ENCODE measurements at places on chromosomes 3 and 15.

DNA sequence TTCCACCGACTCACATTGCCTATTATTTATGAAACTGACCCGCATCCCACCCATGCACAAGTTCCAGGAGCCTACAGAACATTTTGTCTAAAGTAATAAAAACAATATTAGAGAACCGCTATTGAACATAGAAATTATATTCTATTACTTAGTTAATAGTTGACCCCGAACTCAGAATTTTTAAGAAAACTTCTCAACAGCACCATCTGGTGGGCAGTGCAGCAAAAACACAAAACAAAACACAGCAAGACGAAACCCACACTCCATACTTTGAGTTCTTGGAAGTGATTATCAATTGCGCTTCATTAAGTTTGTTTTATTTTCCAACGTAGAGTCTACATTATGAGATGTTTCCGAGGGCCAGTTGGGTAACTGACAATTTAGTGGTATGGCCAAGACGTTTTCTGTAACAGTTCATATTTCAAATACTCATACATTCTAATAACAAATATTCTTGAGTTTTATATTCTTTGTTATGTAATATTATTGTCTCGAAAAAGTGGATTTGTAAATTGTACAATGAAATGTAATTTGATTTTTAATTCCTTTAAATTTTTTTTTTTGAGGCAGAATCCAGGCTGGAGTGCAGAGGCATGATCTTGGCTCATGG is 24.0 kb upstream of the C3orf70 start:
- DNase-seq, result peak; percentile 35

DNA sequence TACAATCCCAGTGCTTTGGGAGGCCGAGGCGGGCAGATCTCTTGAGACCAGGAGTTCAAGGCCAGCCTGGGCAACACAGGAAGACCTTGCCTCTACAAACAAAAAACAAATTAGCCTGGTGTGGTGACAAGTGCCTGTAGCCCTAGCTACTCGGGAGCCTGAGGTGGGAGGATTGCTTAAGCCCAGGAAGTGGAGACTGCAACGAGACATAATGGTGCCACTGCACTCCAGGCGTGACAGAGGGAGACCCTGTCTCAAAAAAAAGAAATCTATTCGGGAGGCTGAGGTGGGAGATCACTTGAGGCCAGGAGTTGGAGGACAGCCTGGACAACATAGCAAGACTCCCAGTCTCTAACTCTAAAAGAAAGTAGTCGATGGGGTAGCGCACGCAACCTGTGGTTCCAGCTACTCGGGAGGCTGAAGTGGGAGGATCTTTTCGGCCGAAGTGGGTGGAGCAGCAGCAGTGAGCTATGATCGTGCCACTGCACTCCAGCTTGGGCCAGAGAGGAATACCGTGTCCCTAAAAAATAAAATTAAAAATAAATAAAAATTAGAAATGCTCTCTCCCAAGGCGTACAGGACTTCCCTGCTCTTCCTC is 775 bp downstream of the C3orf33 start:
- peak; percentile 45 for DNase-seq

GRCh38 chr3:106381939-106382335 is 513.1 kb upstream of the CBLB start:
- no peak for DNase-seq

GRCh38 chr3:123297627-123297899 is 95.8 kb downstream of the SEC22A start:
- DNase-seq, result no peak

- no peak for DNase-seq
Measured at GRCh38 chr3:172317984-172318383, 130.3 kb downstream of the GHSR start.

- DNase-seq, result no peak
Measured at GRCh38 chr15:28912422-28912821, 26.6 kb downstream of the APBA2 start.

DNA sequence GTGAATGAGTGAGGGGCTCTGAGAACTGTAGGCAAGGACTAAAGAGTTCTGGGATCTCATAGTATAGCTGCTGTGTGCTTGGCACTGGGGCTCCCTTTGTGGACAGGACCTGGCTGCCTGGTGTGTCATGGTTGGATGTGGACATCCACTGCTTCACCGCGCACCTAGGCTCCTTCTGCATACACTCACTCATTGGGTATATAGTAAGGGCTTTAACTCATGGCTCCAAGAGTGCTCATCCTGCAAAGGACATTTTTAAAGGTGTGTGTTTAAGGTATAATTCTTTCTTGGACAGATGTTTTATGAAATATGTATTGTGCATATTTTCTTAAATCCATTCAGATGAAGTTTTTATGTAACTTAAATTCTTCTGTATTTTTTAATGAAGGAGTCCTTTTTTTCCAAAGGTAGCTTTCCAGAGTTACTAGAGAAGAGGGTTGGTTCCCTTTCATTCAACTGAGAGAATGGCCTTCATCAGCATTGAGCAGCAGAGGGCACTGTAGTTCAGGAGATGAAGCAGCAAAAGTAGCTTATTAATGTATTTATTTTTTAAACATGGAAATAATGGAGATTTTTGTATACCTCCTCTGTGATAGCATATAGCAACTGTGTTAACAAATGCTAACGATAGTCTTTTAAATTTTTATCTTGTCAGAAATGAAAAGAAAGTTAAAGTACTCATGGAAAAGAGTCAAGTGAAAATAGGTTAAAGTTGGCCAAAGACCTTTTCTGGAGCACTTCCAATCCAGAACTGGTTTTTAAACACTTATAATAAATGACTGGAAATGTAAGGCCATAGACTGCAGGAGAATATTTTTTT is 25.2 kb downstream of the OXNAD1 start:
- no peak for DNase-seq

- DNase-seq, result peak; percentile 38
Measured at GRCh38 chr3:123202451-123202850, 708 bp downstream of the SEC22A start.

DNA sequence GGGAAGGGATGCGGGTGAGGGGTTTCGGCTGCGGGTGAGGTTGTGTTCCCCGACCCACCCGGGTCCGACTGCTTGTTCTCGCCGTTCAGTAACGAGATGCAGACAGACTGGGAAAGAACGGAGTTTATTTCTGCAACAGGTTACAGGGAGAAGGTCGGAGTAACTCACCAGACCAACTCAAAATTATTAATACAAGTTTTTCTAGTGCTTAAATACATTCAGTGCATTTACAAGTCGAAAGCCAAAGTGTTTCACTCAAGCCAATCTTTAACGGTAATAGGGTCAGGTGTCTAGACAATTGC is 492 bp upstream of the HIGD1A start:
- DNase-seq, result no peak

DNA sequence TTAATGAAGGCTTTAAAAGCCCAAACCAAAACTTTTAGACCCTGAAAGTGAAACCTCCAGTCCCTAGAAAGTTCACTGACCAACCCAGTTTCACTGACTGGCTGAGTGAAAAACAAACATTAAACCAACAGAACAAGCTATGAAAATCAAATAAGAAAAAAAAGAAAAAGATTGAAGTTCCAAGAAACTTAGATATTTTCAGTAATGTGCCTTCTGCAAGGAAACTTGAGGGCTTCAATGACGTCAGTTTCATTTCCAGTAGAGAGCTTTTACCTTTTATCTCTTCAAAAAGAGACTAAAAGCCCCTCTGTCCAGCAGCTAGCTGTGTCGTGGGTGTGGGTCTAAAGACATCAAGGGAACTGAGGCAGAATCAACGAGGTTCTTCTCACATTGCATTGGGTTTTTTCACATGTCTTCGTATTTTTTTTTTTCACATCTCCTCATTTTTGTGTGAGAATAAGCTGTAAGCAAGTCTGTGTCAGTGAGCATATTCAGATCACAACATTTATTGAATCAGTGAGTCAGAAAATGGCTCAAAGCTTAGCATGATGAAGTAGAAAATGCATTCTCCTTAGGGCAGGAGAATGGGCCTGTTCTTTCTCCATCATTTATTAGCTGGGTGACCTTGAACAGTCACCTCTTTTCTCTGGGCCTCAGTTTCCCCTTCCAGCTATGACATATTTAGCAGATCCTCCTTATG is 54.8 kb upstream of the BCL6 start:
- no peak for DNase-seq

GRCh38 chr15:94972314-94972713 is 741.0 kb downstream of the MCTP2 start:
- DNase-seq, result peak; percentile 27

GRCh38 chr3:27521179-27521871 is 37.1 kb upstream of the SLC4A7 start:
- DNase-seq, result no peak

GRCh38 chr15:38672273-38672672 is 107.7 kb upstream of the RASGRP1 start:
- DNase-seq, result no peak

- no peak for DNase-seq
Measured at GRCh38 chr3:187986514-187986934, 167.4 kb upstream of the LPP start.

GRCh38 chr15:95799286-95800200 is 531.0 kb upstream of the NR2F2 start:
- DNase-seq, result no peak

DNA sequence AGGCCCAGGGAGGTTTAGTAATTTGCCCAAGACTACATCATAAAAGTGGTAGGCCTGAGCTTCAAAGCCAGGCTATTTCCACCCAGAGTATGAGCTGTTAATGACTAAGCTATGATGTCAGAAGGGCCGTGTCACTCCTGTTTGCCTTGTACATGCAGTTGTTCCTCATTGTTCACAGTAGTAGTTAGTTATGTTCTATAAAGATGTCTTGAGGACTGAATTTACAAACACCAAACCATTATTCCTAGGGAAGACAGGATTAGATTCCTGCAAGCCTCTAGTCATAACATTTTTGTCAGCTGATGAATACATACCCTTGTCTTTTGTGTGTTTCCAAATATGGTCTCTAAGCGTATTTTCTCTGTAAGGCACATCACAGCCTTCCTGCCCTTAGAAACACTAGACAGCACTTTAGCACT is 20.9 kb upstream of the LARS2 start:
- no peak for DNase-seq

Data from H9 (cell line).